Mucosa of gallbladder (tissue), 1 donor: ENCODE measurements at places on chromosomes 1 and 21. TPM values are rescaled to one million over a fixed set of nuclear protein-coding genes. Genes with fewer than 3 reads are reported as not detected.

MFAP2 gene
- total RNA-seq: 19.8 TPM

HLX gene
- total RNA-seq: 9.8 TPM

UBE2J2 gene
- 68.9 TPM for total RNA-seq

FAM110D gene
- 2.8 TPM for total RNA-seq

LENEP gene
- not detected for total RNA-seq

- DNase-seq: no peak
These were observed 21.1 kb downstream of the ESRRG start for GRCh38 chr1:216702170-216702569.

- DNase-seq: no peak
These were observed 50.2 kb downstream of the PKNOX1 start for GRCh38 chr21:43024439-43025136.

- DNase-seq: no peak
These were observed 16.7 kb downstream of the SNIP1 start for GRCh38 chr1:37537378-37537777.

DNA sequence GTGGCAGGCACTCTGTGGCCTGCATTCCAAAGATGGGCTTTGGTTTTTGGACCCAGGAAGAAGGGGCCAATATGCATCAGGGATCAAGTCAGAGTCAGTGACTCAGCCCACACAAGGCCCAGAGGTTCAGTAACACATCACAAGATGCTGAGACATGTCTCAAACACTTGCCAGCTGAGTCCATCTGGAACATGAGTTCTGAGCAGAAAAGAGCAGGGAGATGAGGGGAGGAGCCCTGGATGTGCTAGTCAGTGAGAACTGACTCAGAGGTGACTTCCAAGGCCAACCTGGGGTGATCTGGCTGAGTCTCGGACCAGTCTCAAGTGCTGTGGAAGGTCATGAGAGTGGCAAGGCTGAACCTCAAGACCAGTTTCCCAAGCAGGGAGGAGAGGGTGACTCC lies 150.1 kb downstream of the CDC7 start:
- peak; percentile 32 for DNase-seq

DNA sequence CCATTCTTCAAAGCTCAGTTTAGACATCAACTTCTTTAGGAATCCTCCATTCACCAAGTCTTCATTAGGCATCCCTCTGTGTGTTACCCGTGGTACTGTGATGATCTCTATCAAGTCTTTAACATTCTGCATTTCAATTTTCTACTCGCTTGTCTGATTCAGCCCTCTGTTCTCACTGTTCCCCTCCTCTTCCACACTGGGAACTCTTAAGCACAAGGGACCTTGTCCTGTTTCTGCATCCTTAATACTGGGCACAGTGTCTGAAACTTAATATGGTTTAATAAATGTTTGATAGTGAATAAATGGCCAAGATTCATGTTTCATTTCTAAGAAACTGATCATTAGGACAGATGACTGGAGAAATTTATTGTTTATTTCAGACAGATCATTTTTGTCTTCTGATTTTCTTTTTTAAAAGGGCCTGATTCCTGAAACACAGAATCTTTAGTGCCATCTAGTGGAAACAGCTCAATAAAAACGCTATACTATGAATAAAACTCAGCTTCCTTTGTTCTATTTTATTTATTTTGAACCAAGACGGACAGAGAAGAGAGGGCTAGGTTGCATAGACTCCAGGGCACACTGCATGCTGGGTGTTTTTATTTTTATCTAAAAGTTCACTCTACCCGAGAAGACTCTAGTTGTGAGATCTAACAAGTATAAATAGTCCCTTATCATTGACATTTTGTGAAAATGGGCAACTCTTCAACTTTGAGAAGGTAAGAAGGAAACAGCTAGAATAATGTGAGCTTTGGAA lies 7.0 kb upstream of the TRIM45 start:
- DNase-seq: no peak

- no peak for DNase-seq
These were observed 587.9 kb downstream of the ADGRL2 start for GRCh38 chr1:82388679-82389078.

- DNase-seq: no peak
These were observed 1080.6 kb downstream of the PLA2G4A start for GRCh38 chr1:187909382-187909781.

- no peak for DNase-seq
These were observed 80.1 kb upstream of the CD34 start for GRCh38 chr1:207990876-207991582.

DNA sequence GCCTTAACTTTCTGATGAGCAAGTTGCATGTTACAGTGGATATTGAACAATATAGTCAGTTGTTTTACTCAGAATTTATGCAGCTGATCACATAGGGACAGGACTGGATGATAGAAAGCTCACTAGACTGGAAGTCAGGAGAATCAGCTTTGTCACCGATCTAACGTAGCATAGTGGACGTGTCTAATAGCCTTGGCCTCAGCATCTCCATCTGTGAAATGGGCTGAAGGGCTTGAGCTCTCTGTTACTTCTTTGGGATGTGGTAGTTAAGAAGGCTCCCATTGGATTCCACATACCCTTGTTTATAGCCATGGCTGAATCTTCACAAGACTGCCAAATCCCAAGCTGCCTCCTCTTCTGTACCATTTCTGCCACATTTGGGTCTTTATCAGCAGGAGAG lies 190.6 kb downstream of the GRIK1 start:
- no peak for DNase-seq

- no peak for DNase-seq
These were observed 177.5 kb downstream of the ROR1 start for GRCh38 chr1:63951059-63951946.
